ENCODE measurements at places on chromosomes 4 and X.

DNA sequence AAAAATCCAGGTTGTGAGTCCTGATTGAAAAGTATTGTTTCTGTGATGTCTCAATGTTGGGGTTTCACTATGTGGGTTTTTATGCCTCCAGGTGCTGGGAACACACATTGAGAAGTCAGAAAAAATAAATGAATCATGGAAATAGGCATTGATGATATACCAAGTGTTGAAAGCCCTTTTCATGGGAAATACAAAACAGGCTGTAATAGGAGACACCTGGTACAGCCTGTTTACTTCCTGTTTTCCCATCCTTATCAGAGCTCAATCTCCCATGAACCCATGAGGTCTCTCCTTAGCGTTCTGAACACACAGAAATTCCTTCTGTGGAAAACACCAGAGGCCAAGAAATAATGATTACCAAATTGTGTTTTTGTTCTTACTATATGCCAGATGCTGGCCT is 106.3 kb upstream of the BOD1L1 start:
- no peak for DNase-seq

DNA sequence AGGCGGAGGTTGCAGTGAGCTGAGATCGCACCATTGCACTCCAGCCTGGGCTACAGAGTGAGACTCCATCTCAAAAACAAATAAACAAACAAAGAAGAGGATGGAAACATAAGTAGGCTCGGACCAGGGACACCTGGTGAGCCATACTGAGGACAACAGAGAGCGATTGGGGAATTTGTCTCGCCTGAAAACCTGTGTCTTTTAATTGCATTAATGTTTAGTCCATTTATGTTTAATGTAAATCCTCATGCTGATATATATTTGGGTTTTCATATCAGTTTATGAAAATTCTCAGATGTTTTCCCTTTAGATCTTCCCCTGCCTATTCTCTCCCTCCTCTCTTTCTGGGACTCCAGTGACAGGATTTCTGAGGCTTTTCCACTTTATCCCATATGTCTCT is 84.6 kb downstream of the EVC start:
- no peak for DNase-seq

DNA sequence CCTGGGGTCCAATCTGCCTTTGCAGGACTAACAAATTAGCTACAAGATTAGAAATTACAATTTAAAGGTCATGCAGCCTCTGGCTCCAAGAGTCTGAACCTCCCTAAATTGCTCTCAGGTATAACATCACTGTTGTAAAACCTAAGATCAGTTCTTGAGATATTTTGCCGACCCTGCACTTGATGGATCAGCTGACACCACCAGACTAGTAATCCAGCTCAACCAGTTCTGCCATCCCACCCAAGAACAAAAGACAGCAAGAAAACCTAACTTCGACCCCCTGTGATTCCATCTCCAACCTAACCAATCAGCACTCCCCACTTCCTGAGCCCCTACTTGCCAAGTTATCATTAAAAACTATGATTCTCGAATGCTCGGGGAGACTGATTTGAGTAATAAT is 323.0 kb upstream of the BOD1L1 start:
- DNase-seq: no peak

- DNase-seq: no peak
Observed at GRCh38 chr4:71355045-71355444, 16.2 kb downstream of the SLC4A4 start.

- no peak for DNase-seq
Observed at GRCh38 chrX:65755786-65756185, 88.3 kb downstream of the MSN start.

DNA sequence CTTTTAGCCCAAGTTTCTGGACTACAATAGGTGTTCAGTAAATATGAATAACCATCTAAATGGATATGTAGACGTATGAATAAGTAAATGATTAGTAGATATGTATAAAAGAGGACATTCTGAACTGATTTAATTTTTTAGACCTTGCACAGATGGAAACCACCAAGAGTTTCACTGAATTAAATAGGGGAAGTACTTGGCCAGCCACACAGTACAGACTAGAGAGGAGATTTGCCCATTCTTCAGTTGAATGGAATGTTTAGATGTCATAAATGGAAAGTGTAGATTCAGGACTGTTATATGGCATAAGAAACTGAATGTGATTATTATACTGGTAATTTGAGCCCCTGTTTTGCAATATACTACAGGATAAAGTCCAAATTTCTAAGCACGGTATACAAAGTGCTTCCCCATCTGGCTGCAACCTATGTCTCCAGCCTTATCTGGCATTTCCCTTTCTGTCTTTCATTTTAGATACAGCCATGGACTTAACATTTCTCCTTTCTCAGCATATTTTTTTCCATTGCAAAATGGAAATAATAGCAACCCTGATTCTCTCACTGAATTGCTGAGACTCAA is 137.8 kb upstream of the HS3ST1 start:
- no peak for DNase-seq

- peak; percentile 60 for DNase-seq
Observed at GRCh38 chrX:9291629-9292028, 173.2 kb upstream of the TBL1X start.

DNA sequence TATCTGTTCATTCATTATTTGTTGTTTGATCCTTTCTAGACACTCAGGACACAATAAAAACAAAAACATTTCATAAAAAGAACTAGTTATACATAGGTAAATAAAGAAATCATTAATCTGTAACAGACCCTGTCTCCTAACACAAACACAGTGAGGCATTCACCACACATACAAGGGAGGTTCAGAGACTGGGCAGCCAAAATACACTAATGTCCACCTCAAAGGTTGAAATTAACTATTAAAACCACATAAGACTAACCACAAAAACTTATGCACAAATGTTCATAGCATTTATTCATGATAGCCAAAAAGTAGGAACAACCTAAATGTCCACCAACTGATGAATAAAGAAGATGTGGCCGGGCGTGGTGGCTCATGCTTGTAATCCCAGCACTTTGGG is 7.8 kb downstream of the PAPSS1 start:
- DNase-seq: no peak

- no peak for DNase-seq
Observed at GRCh38 chr4:35365186-35365585, 879.1 kb downstream of the ARAP2 start.

GRCh38 chr4:80465238-80465637 is 129.7 kb downstream of the CFAP299 start:
- DNase-seq: no peak

DNA sequence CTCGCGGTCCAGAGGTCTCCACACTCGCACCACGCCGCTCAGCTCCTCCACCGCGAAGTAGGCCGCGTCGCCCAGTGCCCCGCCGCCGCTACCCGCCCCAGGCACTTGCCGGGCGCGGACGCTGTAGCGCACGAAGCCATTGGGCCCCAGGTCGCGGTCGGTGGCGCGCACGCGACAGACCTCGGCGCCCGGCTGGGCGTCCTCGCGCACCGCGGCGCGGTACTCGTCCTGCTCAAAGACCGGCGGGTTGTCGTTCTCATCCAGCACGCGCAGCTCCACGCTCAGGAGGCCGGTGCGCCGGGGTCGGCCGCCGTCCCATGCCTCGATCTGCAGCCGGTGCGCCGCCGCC is 1.4 kb downstream of the DCHS2 start:
- no peak for DNase-seq

- no peak for DNase-seq
Observed at GRCh38 chr4:110959041-110959643, 336.3 kb upstream of the PITX2 start.

- DNase-seq: no peak
Observed at GRCh38 chr4:139839403-139840031, 173.9 kb downstream of the MGST2 start.

GRCh38 chr4:38179690-38180377 is 219.6 kb downstream of the PTTG2 start:
- peak; percentile 67 for DNase-seq

DNA sequence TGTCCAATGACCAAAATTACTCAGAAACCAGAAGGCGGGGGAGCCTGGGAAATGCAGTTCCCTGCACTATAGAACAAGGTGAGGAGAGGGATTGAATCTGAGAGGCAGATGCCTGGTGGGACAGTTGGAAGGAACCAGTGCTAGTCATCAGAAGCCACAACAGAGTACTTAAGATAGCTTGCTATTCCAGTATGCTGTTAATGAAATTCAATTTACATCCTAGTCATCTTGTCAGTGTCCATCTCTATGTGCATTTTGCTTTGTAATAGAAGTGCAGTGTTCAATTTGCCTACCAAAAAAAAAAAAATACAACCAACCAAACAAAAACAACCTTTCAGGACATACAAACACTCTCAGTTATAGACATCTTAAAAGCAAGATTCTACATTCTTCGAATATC is 679.1 kb upstream of the CPEB2 start:
- DNase-seq: no peak

GRCh38 chrX:150842198-150842685 is 56.2 kb downstream of the CD99L2 start:
- peak; percentile 85 for DNase-seq

DNA sequence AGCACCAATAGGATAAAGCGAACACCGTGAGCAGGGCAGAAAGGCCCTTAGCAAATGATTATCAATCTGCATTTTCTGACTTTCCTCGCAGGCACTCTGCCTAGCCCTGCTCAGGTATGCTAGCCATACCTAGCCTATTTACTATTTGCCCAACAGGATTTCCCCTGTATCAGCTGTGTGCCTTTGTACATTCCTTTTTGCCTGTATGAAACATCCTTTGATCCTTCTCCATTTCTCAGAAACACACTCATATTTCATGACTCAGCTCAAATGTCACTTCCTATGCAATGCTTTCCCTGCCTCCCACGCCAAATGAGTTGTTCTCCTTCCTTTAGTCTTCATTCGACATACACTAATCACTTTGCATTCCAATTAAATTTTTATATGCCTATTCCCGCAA is 37.2 kb downstream of the PCDH7 start:
- DNase-seq: no peak

- no peak for DNase-seq
Observed at GRCh38 chr4:150237110-150237872, 159.0 kb downstream of the DCLK2 start.

DNA sequence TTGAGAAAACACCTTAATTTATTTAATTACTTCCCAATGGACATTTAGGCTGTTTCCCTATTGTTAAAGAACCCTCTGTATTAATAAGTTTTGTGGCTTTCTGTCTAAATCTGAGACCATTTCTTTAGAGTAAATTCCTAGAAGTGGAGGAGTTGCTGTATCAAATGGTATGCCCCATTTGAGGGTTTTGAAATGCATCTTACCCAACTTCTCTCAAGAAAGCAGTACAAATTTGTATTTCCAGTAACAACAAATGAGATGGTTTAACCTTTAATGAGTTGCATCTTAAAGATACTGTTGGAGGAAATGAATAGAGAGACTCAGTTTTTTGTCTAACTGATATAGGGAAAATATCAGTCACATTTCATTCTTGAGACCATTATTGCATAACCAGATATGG is 70.5 kb upstream of the CBLL2 start:
- no peak for DNase-seq

GRCh38 chrX:154092371-154092770 is 5.1 kb downstream of the MECP2 start:
- DNase-seq: no peak

GRCh38 chrX:30982467-30982866 is 89.4 kb downstream of the FTHL17 start:
- DNase-seq: no peak

- DNase-seq: no peak
Observed at GRCh38 chr4:105112274-105112673, 34.4 kb upstream of the TET2 start.

GRCh38 chr4:74056114-74056857 is 17.8 kb upstream of the CXCL3 start:
- no peak for DNase-seq

- no peak for DNase-seq
Observed at GRCh38 chrX:118545510-118545909, 49.9 kb downstream of the DOCK11 start.

- no peak for DNase-seq
Observed at GRCh38 chr4:38870098-38870808, 2.6 kb downstream of the FAM114A1 start.

- no peak for DNase-seq
Observed at GRCh38 chr4:55854129-55854528, 681 bp downstream of the EXOC1 start.

GRCh38 chrX:129787336-129788055 is 7.7 kb downstream of the SASH3 start:
- DNase-seq: no peak

GRCh38 chr4:86452422-86452891 is 92.6 kb upstream of the MAPK10 start:
- DNase-seq: peak; percentile 63

DNA sequence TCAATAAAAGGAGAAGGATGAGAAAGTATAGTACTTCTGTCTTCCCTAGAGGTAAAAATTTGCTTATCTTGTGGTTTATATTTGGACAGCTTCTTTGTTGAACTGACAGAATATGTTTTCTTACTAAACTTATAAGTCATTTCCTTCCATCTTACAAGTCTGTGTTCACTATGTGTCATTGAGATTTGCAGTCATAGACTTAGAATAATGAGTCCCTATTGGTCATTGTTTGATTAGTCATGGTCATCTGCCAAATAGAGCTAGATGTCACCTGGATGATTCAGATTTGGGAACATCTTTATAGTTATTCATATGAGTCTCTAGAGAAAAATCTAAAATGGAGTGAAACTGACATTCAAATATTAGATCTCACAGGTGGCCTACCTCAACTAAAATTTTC is 51.5 kb downstream of the SPATA18 start:
- no peak for DNase-seq

- DNase-seq: no peak
Observed at GRCh38 chr4:174282836-174283506, 496 bp downstream of the FBXO8 start.

GRCh38 chrX:69177511-69178162 is 12.4 kb upstream of the PJA1 start:
- DNase-seq: no peak

- no peak for DNase-seq
Observed at GRCh38 chrX:63751481-63751880, 33.5 kb downstream of the ARHGEF9 start.

DNA sequence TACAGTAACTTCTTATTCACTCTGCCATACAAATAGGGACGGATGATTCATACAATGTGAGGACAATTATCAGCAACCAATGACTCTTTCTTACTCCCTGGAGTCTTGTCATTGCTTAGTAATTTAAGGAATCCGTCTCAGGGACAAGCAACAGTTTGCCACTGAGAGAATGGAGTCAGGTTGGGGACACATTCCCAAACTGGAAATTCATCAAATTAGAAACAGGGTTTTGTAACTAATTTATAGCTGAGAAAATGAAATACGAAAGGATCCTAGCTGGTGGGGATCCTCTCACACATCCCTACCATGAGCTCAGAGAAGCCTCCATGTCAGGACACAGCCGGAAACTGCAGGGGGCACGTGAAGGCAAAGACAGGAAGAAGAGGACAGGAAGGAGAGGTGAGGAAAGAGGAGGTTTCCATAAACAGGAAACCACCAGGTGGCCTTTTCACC is 50.4 kb upstream of the KDR start:
- no peak for DNase-seq

GRCh38 chrX:11073381-11073780 is 37.8 kb upstream of the HCCS start:
- no peak for DNase-seq

- DNase-seq: no peak
Observed at GRCh38 chr4:19158107-19158809, 1093.4 kb upstream of the SLIT2 start.
